Fibroblast of skin of scalp (primary cell): ENCODE measurements at places on chromosomes 5 and 9.

DNA sequence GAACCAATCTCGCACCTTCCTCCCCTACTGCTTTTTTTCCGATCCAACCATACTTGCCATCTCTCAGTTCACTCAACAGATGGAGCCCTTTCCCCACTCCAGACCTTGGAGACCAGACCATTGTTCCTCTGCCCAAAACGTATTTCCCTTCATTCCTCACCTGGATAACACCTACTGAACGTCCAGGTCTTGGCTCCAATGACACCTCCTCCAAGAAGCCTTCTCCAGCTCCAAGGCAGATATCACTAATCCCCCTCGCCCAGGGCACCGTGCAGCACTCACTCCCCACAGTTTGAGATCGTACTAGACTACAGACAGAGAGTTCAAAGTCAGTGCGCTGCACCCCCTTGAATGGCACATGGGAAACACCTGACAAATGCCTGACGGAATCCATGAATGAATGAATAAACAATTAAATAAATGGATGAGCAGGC is 47.1 kb upstream of the AKNA start:
- peak; percentile 40 for DNase-seq

- DNase-seq = no peak
These were observed 62.6 kb upstream of the LRRTM2 start for GRCh38 chr5:138937392-138938387.

DNA sequence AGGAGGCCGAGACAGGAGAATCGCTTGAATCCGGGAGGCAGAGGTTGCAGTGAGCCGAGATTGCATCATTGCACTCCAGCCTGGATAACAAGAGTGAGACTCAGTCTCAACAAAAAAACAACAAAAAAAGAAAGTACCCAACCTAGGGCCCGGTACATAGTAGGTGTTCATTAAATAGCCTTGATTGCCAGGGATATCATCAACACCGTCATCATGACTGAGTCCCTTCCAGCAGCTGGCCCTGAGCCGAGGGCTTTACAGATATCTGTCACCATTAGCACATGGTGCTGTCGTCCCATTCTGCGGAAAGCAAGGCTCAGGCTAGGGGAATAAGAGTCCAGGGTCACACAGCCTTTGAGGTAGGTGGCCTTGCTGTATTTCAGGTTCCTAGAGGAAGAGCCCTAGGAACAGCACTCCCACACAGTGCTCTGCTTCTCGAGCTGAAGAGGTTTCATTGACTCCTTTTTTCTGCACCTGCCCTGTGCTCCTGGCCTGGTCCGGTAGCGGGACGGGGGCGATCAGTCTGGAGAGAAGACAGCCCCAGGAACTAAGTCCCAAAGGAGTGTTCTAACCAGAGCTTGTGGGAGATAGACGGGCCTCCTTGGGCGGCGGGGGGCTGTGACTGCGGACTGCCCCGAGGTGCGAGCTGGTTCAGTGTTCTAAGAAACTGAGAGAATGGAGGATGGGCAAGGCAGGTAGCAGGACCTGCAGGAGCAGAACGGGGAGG is 48.2 kb downstream of the CXXC5 start:
- no peak for DNase-seq

- no peak for DNase-seq
These were observed 66.4 kb downstream of the DAPK1 start for GRCh38 chr9:87564111-87564510.

GRCh38 chr5:80240368-80240986 is 15.4 kb downstream of the SERINC5 start:
- DNase-seq = no peak

GRCh38 chr9:86983620-86984259 is 36.4 kb upstream of the GAS1 start:
- peak; percentile 90 for DNase-seq

DNA sequence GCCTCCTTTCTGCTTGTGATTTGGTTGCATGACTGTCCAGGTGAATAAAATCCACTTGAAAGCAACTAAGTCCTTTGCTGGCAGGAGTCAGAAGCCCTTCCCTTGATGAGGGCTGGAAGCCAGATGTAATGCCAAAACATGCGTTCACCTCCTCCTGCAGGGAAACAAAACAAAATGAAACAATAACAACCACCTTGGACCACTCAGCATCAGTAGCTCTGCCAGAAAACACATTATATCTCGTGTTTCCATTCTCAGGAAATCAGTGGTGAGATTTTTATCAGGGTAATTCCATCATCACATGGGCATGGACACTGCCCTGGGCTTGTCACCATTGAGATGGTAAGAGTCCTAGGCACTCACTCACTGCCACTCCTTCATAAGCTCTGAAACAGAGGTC is 350.3 kb upstream of the ACTBL2 start:
- no peak for DNase-seq

DNA sequence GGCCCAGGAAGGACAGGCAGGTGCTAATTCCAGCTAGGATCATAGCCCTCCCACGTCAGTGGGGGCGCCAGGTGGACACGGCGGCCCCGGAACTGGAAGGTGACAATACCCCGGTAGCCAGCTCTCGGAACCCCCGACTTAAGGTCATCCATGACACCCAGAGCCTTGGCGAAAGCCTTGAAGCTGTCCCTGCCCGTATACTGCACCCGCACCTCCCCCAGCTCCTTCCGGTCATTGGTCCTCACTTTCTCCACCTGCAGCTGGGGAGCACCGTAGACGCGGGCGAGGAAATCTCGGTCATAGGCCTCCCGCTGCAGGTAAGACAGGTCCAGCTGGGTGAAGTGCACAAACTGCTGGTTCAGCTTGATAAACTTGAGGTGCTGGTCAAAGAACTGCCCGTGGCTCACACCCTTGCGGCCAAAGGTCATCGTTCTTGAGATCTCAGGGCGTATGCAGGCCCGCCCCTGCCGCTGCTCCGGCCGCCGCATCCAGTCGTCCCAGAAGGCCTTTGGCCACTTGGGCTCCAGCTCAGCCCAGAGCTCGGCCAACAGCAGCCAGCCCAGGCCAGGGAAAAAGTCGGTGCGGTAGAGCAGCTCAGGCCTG is 10.9 kb downstream of the MGAT1 start:
- DNase-seq = no peak

- DNase-seq = no peak
These were observed 236.7 kb downstream of the PIK3R1 start for GRCh38 chr5:68452286-68452685.

- peak; percentile 81 for DNase-seq
These were observed 653 bp upstream of the HNRNPH1 start for GRCh38 chr5:179623906-179624741.

GRCh38 chr9:75636427-75637045 is 253.9 kb upstream of the PCSK5 start:
- no peak for DNase-seq

GRCh38 chr9:112535811-112536210 is 49.2 kb downstream of the KIAA1958 start:
- DNase-seq = peak; percentile 81

- DNase-seq = peak; percentile 30
These were observed 2.0 kb downstream of the BRD3 start for GRCh38 chr9:134065612-134066419.

DNA sequence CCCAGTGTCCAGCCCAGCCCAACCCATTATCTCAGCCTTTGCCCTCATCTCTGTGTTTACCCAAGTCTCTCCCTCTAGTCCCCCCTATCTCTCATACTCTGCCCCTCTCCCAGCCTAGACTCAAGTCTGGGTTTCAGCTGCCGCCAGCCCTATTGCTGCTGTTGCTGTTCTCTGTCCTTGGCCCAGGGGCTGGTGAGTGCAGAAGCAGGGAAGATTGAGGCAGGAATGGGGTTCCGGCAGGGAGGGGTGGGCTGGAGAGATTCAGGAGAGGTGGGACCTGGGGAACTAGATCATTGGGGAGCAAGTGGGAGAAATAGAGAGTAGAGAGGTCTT is 702 bp downstream of the TMEM8B start:
- DNase-seq = no peak

- DNase-seq = no peak
These were observed 14.9 kb upstream of the HRH2 start for GRCh38 chr5:175642998-175643397.

DNA sequence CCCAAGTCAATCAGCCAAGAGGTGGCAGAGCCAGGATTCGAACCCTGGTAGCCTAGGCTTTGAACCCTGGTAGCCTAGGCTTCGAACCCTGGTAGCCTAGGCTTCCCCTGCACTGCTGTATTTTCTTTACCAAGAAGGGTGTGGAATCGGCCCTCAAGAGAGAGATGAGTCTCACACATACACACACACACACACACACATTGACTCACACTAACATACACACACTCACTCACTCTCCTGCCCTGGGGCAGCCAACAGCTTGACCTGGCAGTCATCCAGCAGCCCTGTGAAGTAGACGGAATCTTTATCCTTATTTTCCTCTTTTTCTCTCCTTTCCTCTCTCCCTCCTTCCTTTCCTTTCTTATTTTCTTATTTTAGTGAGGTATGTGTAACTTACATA is 55.4 kb upstream of the RPL26L1 start:
- peak; percentile 97 for DNase-seq

DNA sequence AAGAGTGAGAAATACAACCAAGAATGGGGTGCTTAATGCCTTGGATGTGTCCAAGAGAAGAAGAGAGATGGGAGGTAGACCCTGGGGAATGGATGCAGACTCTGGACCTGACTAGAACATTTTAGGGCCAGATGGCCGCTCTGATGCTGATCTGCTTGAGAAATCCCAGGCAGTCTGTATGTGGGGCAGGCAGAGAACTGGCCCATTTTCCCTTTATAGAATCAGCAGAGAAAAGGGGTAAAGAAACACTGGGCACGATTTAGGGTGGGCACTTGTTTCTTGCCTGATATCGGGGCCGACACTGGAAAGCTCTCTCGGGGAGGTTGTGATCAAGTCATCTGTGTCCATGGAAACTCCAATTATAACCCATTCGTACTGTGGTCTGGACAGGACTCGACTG is 118.5 kb upstream of the FSTL4 start:
- no peak for DNase-seq

GRCh38 chr9:4258320-4259090 is 41.4 kb downstream of the GLIS3 start:
- DNase-seq = peak; percentile 50

GRCh38 chr9:17075758-17076485 is 58.9 kb upstream of the CNTLN start:
- DNase-seq = peak; percentile 7

DNA sequence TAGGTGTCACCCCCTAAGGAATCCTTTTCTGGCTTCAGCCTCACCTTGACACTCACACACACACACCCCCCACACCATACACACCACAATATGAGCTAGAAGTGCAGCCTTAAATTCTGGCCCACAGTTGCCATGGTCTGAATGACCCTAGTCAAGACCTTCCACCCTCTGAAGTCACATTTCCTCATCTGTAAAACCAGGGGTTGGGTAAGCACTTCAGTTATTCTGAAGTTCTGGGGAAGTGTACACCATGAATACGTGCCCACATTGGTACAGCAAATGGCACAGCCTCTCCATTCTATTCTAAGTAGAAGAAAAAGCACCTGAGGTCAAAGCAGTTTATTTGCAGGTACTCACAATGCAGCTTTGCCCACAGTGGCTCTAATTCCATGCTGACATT is 372.8 kb upstream of the KLF4 start:
- DNase-seq = no peak

- no peak for DNase-seq
These were observed 17.5 kb downstream of the OSTF1 start for GRCh38 chr9:75105841-75106240.

DNA sequence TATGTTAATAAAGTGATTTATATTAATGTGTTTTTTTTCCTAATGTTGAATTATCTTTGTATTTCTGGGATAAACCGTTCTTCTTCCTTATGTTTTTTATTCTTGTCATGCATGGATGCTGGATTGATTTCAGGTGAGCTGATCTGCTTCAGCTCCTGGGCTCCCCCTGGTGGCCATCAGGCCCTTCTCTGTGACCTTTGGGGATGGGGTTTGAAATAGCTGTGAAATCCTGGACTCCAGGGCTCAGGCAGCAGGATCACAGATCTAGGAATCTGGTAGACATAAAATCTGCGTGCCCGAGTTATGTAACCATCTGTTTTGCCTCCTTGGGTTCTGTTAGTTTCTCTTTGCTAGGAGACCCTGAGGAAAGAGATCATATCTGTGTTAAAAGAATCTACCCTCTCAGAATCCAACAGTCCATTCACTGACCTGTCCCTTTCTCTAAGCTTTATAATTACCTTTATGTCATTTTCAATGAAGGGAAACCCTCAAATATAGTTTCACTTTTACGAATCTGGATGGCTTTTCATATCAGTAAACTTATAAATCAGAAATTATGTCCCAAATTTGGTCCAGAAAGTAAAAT is 12.2 kb upstream of the OR13J1 start:
- peak; percentile 75 for DNase-seq
